ENCODE measurements at places on chromosomes 5 and 9. TPM values are rescaled to one million over a fixed set of nuclear protein-coding genes. Genes with fewer than 3 reads are reported as not detected.

GRCh38 chr5:133970325-133970909, 2.0 kb upstream of the C5orf15 start:
- H3K36me3 ChIP-seq = no peaks in the 10 kb centered on the region
- no peak for DNase-seq
- no peak overlapping the region for H3K4me3 ChIP-seq
- peaks cover 14% of the 10 kb centered on the region for H3K4me1 ChIP-seq
- no peaks in the 10 kb centered on the region for H3K27me3 ChIP-seq

DNA sequence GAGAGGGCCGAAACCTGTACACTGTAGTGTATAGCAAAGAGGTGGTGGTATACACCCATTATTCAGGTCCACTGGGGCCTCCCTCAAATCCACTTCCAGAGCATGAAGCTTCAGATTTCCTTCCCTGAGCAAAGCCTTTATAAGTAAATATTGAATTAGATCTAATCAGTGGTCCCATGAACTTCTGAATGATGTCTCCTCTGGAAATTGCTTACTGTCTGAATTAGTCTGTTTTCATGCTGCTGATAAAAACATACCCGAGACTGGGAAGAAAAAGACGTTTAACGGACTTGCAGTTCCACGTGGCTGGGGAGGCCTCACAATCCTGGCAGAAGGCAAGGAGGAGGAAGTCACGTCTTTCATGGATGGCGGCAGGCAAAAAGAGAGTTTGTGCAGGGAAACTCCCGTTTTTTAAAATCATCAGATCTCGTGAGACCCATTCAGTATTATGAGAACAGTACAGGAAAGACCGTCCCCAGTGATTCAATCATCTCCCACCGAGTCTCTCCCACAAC, 193.5 kb downstream of the NR3C1 start:
- DNase-seq = no peak
- no peak overlapping the region for H3K27ac ChIP-seq
- H3K4me1 ChIP-seq = no peaks in the 10 kb centered on the region
- H3K4me3 ChIP-seq = no peak overlapping the region
- H3K36me3 ChIP-seq = no peaks in the 10 kb centered on the region

GRCh38 chr9:73824671-73825070, 672.5 kb upstream of the RORB start:
- H3K27me3 ChIP-seq = no peaks in the 10 kb centered on the region
- DNase-seq = no peak
- H3K36me3 ChIP-seq = no peaks in the 10 kb centered on the region
- no peak overlapping the region for H3K27ac ChIP-seq
- H3K4me1 ChIP-seq = no peaks in the 10 kb centered on the region

- H3K27ac ChIP-seq = no peak overlapping the region
- H3K4me1 ChIP-seq = no peaks in the 10 kb centered on the region
- H3K4me3 ChIP-seq = no peak overlapping the region
- DNase-seq = no peak
These were observed 6.3 kb downstream of the SLC35D2 start for GRCh38 chr9:96376891-96377874.

The CDH9 gene
- 1.3 TPM for total RNA-seq

The NTMT1 gene
- 45.8 TPM for total RNA-seq

DNA sequence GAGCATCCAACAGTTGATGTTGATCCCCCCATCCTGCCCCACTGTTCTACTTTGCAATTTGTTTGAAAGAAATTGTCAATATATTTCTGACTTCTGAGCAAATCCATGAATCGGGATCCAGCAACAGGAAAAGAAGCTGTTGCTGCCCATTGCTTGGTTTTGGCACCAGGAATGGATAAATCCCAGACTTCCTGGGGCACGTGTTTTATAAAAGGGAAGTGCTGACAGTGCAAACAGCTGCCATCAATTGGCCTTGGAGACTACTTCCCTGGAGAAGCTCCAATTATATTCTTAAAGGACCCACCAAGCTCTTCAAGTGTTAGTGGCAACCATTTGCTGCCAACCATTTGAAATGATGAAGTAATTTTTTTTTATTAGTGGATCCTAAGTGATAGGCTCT, 13.7 kb downstream of the STK32A start:
- H3K4me3 ChIP-seq = no peak overlapping the region
- H3K27me3 ChIP-seq = no peaks in the 10 kb centered on the region

The DMRT2 gene
- total RNA-seq = 0.11 TPM

The SPINK6 gene
- 0.33 TPM for total RNA-seq

The PCDHB8 gene
- 0.99 TPM for total RNA-seq

GRCh38 chr9:110890416-110890815, 147.9 kb downstream of the LPAR1 start:
- no peaks in the 10 kb centered on the region for H3K4me1 ChIP-seq
- DNase-seq = no peak
- no peak overlapping the region for H3K27ac ChIP-seq
- H3K4me3 ChIP-seq = no peak overlapping the region

GRCh38 chr9:75033791-75034473, 5.8 kb upstream of the CARNMT1 start:
- no peaks in the 10 kb centered on the region for H3K27me3 ChIP-seq
- no peak for DNase-seq
- H3K4me3 ChIP-seq = no peak overlapping the region
- no peaks in the 10 kb centered on the region for H3K4me1 ChIP-seq
- no peak overlapping the region for H3K27ac ChIP-seq

- H3K4me1 ChIP-seq = peaks cover 22% of the 10 kb centered on the region
- no peaks in the 10 kb centered on the region for H3K36me3 ChIP-seq
- DNase-seq = no peak
- H3K4me3 ChIP-seq = no peak overlapping the region
- no peak overlapping the region for H3K27ac ChIP-seq
These were observed 5.1 kb upstream of the QSOX2 start for GRCh38 chr9:136250676-136251075.

- no peaks in the 10 kb centered on the region for H3K4me1 ChIP-seq
- no peaks in the 10 kb centered on the region for H3K27me3 ChIP-seq
- DNase-seq = no peak
These were observed 73.0 kb downstream of the EHMT1 start for GRCh38 chr9:137691646-137692351.

DNA sequence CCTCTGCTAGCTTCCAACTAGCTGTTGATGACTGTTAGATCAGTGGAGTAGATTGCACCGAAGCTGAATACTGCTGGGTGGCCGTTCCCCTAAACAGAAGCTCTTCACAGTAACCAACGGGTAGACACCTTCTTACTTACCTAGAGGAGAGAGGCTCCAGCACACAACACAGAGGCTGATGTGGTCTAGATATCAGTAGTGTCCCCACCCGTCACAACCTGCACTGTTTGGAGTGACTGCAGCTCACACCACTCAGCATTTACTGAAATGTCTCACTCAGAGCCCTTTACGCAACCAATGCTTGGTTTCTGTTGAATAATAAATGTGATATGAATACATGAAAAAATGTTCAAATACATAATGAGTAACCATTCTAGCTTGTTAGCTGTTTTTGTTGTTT, 5.3 kb downstream of the TMEM174 start:
- H3K27ac ChIP-seq = no peak overlapping the region
- no peaks in the 10 kb centered on the region for H3K36me3 ChIP-seq
- no peak for DNase-seq
- no peaks in the 10 kb centered on the region for H3K4me1 ChIP-seq
- no peak overlapping the region for H3K4me3 ChIP-seq

The IPPK gene
- 6.1 TPM for total RNA-seq
